Cardiac muscle cell (in vitro differentiated cells and primary cell): ENCODE measurements at places on chromosomes 5 and 9. TPM values are rescaled to one million over a fixed set of nuclear protein-coding genes. Genes with fewer than 3 reads are reported as not detected.

CACFD1 gene
- 61.7 and 73.8 TPM in 2 replicates for total RNA-seq

PTPN3 gene
- total RNA-seq, result 2.1 and 2.2 TPM in 2 replicates

SYK gene
- not detected in 2 replicates for total RNA-seq

GRCh38 chr9:126395439-126396212, 69.0 kb downstream of the MVB12B start:
- no peaks in the 10 kb centered on the region for H3K4me1 ChIP-seq
- peak; percentile 49 for DNase-seq
- H3K27me3 ChIP-seq, result no peaks in the 10 kb centered on the region
- H3K36me3 ChIP-seq, result no peaks in the 10 kb centered on the region
- H3K27ac ChIP-seq, result no peak overlapping the region

DNA sequence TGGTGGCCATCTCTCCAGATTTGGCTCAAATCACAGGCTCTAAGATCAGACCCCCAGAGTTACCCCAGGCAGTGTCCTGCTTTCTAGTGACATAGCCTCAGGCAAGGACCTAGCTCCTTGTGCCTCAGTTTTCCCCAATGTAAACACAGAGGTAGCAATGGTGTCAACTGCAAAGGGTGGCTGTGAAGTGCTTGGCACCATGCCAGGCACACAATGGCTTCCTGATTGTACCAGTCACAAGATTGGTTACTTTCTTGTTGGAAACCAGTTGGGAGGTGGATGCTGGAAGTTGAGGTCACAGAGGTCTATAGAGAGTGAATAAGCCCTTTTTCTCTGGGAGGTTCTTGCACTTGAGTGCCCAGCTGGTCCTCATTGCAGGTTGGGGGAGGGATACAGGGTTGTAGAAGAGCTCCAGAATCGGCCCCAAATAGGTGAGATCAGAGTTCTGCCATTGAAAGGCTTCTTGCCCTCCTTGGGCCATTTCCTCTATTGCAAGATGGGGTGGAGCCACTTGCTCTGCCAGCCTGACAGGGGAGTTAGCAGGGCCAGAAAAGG, 2.3 kb downstream of the STKLD1 start:
- H3K4me3 ChIP-seq, result no peak overlapping the region
- H3K4me1 ChIP-seq, result no peaks in the 10 kb centered on the region
- DNase-seq, result no peak
- H3K36me3 ChIP-seq, result no peaks in the 10 kb centered on the region

- DNase-seq, result no peak
- no peak overlapping the region for H3K27ac ChIP-seq
- no peaks in the 10 kb centered on the region for H3K4me1 ChIP-seq
These were observed 11.1 kb downstream of the CSF1R start for GRCh38 chr5:150075233-150075632.

DNA sequence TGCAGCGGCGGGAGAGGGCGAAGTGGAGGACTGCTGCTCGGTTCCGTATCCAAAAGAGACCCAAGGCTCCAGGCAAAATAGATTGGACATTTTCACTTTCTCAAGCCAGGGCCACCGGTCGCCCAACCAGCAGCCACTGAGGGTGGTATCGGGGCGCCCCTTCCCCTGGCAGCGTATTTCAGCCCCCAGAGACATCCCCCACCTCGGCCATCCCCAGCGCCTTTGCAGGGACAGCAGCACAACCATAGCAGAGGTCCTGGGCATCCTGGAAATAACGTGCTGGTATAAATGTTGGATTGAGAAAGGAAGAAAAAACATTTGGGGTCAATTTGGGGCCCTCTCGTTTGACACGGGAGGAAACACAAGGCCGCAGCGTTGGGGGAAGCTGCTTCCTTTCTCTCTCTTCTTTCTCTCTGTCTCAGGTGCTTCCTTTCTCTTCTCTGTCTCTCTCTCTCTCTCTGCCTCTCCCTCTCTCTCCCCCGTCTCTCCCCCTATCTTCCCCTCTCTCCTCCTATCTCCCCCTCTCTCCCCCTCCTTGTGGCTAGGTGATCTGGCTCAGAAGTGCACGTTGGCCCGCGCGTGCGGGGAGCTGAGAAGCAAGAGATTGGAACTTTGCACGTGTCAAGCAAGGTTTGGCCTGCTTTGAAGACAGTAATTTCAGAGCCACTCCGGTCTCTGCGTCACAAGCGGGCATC, 624 bp upstream of the RETREG1 start:
- DNase-seq, result no peak
- peak overlapping the region; percentile 93 for H3K4me3 ChIP-seq
- no peaks in the 10 kb centered on the region for H3K36me3 ChIP-seq
- H3K4me1 ChIP-seq, result no peaks in the 10 kb centered on the region
- no peak overlapping the region for H3K27ac ChIP-seq

DNA sequence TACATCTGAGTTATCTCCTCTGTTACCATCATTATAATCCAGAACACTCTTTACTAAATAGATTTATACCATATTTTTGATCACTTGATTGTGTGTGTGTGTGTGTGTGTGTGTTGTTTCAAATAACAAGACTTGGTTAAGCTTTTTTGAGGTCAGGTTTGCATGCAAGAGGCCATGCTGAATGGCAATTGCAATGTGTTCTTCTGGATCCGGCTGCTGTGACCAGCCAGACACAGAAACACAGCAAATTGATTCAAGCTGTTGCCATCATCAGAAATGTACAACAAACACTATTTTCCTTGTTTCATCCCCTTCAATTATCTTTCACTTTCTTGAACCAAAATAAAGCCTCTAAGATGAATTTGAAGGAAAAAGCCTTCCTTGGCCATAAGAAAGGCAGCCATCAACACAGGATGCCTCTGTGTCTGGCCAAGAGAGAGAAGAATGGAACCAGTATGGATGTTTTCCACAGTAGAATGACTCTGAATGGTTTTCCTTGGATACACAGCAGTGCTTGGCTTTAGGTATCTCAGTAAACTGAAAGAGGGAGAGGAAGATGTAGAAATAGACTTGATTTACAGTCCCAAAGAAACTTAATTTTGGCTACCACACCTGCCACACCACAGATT, 53.9 kb downstream of the DPYSL3 start:
- no peaks in the 10 kb centered on the region for H3K27me3 ChIP-seq
- H3K4me3 ChIP-seq, result no peak overlapping the region
- peaks cover 24% of the 10 kb centered on the region for H3K4me1 ChIP-seq
- DNase-seq, result no peak
- H3K27ac ChIP-seq, result no peak overlapping the region
